ENCODE measurements at places on chromosomes 2 and 18.

DNA sequence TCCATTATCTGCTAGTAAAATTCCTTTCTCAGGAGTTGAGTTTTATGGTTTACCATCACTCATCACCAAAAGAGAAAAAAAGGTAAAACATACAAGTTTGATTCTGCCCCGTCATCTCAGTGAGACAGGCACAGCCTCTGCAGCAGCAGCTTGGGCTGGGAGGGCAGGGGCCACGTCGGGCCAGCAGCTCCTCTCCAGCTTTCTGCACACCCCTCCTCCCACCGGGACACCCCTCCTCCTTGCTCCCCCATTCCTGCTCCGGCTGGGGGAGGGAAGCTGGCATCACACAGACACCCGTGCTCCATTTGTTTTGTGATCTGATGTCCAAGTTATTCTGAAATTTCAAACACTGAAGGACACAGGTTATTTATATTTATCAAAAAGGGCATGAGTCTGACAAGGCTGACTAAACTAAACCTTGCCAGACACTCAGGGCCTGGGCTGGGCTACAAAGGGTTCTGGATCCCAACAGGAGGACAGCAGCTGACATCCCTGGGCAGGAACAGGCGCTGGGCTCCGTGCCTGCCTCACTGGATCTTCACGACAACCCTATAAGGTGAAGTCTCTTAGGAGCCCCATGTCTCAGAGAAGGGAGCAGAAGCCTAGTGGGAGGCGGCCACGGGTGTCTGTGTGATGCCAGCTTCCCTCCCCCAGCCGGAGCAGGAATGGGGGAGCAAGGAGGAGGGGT is 71.4 kb downstream of the HDAC4 start:
- no peak for DNase-seq

- peak; percentile 40 for DNase-seq
Measured at GRCh38 chr2:15797939-15798281, 142.4 kb upstream of the MYCN start.

DNA sequence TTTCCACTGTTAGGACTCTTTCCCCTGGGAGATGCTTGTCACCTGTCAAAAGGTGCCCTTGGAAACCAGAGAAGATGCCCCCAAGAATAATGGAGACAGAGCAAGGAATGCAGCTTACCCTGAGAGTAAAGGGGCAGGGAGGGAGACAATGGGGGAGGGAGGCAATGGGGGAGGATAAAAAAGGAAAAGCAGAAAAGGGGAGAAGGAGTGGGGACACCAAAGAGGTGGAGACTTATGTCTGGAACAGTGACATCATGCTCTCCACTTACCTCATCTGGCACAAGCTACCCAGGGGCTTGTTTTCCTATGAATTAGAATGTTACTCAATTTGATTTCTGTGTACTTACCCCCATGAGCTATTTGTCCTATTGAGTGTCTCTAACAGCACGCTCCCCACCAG is 67.9 kb downstream of the MRO start:
- no peak for DNase-seq

DNA sequence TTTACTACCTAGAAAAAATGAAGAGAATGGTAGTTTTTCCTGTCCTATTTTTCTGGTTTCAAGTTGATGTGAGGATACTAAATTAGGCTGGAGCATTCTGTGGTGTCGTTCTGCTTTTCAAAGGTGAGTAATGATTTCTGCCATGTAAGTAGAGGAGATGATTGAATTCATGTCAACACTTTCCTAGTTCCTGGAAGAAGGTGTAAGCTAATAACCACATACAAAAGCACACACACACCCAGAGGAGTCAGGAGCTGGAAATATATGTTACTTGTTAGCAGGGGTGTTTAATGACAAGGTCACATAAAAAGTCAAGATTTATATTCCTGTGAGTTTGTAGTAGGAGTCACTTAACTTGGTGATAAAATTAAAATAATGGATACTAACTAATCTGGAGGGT is 172.1 kb downstream of the TMX3 start:
- no peak for DNase-seq

DNA sequence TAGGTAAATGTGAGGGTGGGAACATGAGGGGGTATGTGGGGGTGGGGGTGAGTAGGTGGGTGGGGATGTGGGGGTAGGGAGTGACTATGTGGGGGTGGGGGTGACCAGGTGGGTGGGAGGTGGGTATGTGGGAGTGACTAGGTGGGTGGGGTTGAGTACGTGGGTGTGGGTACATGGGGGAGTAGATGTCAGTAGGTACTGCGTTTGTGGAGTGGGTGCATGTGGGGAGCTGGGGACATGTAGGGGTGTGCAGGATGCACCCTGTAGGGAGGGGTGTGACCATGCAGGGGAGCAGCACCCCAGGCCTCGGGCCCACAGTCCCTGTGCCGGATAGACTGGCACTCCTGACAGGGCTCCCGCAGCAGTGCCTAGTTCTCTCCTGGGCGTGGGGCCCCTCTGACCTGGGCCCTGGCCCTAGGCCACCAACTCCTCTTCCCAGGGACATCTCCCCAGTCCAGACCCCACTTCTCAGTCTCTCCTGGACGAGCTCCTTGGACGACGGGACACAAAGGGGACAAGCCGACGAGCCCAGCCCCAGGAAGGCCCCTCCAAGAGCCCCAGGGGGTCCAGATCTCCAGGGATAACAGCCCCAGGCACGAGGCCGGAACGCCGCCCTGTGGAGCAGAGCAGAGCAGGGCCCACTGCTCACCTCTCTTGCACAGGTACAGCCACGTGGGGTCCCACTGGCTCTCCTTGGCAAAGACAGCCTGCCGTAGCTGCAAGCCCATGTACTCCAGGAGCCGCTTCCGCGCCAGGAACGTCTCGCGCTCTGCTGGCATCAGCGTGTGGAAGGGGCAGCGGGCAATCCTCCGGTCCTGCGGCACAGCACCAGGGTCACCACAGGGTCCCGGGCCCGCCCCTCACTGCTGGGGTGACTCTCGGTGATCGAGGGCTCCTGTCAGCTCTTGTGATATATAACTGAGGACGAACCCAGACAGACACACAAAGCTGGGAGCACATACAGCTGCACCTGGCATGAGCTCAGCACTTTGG is 58.2 kb downstream of the ANKMY1 start:
- no peak for DNase-seq

DNA sequence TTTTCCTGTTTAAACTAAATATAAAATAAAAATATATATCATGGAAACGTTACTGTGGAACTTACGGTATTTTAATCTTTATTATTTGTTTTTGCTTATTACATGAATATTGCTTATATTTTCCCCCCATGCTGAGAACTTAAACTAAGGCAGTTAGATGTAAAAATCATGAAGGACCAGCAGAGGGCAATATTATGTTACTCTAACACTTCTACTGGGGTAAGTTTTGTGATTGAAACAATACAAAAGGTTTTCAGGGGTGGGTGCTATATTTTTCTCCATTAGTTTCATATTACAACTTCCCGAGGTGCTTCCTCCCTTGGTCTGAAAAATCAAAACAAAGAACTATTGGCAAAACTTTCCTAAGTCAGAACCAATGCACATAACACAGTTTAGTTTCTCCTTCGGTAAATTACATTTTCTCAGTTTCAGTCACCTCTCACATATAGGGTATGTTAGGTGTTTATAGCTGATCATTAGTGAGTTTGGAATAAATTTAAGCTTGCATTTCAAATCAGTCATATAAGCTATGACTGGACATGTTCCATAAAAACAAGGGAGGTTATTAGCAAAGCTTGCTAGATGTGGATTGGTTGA is 54.8 kb downstream of the ZNF407 start:
- peak; percentile 37 for DNase-seq

DNA sequence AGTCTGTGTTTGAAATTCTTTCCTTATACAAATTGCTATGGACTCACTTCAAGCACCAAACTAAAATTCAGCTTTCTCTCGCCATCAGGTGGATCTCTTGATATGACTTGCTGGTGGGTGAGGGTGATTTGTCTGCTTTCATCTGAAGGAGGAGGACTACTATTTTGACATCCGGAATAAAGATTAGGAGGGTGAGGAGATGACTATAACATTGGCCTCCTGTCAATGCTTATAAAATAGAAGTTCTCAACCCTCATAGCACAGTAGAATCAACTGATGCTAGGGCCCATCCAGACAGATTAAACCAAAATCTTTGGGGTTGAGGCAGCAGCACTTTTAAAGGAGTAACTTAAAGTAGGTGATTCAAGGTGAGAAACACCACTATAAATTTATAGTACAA is 120.4 kb upstream of the DNAJC10 start:
- no peak for DNase-seq

DNA sequence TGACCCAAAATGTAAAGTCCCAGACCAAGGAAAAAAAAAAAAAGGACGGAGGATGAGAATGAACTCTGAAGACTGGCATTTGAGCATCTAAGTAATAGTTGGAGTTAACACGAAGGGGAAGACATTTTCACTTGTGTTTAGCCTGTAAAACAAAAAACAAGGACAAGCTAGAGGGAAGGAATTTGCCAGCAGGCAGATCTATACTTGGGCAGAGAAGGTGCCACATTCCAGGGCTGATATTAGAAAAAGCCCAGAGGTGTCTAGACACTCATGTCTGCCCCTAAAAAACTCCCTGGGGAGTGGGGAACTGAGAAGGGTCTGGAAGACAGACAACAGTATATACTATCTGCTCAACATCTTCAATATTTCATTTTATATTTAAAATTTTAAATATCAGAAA is 171.1 kb downstream of the ZEB2 start:
- no peak for DNase-seq

DNA sequence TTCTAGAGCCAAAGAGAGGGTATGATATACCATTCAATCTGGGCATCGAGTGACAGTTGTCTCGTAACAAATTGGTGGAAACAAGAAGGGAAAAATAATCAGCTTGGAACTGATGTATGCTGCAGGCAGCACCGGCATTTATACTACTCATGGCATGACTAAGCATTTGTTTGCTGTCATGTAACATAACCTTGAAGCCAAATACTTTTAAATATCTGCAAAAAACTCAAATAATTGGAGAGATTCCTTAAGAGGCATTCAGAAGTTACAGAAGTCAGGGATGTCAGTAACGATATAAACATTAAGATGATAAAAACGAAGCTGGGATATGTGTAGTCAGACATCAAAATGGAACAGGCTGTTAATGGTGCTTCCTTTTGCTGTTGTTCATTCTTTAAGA is 157.3 kb upstream of the MMADHC start:
- DNase-seq: peak; percentile 15

DNA sequence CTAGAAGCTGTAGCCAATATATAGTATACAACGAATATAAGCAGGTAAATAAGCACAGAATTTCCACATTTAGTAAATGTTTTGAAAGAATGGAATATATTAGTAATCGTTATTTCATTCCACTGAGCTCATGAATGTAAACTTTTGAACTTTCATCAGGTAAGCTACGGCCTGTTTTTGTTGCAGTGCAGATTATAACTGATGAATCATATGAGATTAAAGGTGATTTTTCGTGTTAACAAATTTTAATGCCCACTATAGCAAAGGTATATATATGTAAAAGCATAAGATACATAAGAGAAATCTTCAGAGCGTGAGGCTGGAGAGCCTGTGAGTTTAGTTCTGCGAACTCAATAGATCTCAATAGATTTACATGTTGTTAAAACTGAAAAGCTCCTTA is 1.1 kb downstream of the SCYGR1 start:
- DNase-seq: no peak

DNA sequence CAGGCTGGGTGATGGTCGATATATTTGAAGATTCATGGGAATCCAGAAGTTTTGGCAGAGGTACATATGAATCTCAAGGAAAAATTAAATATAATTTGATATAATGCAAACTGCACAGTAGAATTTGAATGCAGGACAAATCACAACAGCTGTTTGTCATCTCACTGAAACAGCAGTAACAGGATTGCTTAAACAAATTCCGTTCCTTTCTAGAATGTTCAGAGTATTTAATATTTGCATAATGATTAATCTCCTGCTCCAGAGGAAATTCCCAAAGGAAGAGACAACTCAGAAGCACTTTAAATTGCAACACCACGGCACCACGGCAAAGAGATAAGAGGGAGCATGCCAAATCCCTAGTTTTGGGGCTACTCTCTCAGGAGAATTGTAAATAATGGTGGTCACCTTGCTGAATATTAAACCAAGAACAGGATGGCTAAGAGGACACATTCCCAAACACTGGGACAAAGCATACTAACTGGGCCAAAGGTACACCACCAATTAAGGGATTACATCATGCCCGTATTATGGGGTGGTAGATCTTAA is 67.8 kb upstream of the MAP4K3 start:
- DNase-seq: peak; percentile 83

GRCh38 chr2:181841079-181841478 is 50.5 kb upstream of the ITPRID2 start:
- no peak for DNase-seq

DNA sequence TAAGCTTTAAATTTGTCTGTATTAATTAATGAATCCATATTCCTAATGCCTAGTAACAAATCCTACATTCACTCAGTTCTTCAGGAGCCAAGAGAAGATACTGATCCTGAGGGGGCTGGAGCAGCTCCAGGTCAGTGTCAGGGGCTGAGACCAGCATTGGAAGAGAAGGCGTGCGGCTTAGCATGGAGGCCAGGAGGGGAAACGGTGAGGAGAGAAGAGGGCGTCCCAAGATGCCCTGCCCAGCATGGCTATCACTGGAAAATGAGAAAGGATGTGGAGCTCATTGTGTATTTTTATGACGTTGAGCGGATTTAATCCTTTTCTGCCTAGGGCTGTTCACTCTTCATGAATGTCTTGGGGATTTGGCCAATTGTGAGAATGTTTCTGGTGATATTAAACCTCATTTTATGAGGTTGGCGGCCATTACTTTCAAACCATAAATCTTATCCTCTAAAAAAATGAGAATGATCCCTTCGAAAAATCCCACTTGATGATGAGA is 131.7 kb downstream of the KCTD1 start:
- no peak for DNase-seq

DNA sequence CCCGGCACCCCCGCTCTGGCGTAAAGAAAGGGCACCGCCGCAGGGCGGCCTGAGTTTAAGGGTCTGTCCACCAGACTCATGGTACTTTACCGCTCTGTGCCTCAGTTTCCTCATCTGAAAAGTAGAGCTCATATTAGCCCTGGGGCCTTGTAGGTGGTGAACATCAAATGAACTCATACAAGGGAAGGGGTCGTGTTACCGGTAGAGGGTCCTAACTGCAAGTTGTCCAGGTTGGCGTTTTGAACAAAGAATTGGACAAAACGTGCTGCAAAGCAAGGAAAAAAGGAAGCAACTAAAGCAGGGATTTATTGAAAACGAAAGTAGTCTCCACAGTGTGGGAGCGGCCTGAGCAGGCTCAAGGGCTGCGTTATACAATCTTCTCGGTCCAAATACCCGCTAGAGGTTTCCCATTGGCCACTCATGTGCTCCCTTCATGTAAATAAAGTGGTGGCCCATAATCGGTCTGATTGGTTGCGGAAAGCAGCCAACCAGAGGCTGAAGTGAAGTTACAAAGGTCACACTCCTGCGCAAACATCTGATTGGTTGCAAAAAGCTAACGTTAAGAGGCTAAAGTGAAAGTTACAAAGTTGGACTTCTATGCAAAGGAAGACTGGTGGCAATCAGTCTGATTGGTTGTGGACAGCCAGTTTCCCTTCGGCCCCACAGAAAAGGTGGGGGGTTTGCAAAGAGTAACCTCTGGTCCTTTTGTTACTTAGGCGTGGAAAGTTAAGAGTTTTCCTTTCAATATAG is 80.7 kb upstream of the LDLRAD4 start:
- DNase-seq: no peak

Data from kidney glomerular epithelial cell (primary cell).